ENCODE measurements at places on chromosomes 1 and 21.

GRCh38 chr1:53669621-53670191 is 69.3 kb downstream of the GLIS1 start:
- DNase-seq: no peak

- DNase-seq: no peak
These were observed 2.7 kb upstream of the PDE9A start for GRCh38 chr21:42650441-42651421.

DNA sequence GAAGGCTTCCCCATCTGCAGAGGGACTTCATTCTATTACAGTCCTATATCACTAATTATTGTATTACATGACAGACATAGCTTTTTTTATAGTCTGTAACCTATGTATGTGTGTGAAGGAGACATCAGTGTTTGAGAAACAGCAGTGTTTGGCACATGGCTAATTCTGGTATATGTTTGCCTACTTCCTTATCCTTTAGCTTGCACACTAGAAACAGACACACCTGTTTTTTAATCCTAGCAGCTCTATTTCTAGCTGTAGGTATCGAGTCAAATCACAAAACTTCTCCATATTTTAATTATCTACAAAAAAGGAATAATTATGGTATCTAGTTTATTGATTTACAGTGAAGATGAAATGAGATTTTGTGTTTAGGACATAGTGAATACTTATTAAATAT is 129.4 kb upstream of the CACYBP start:
- no peak for DNase-seq

GRCh38 chr21:15138490-15138889 is 73.7 kb upstream of the NRIP1 start:
- no peak for DNase-seq

- no peak for DNase-seq
These were observed 223.9 kb downstream of the S1PR1 start for GRCh38 chr1:101460739-101461138.

GRCh38 chr1:33468531-33468930 is 3.9 kb upstream of the ZSCAN20 start:
- DNase-seq: no peak

DNA sequence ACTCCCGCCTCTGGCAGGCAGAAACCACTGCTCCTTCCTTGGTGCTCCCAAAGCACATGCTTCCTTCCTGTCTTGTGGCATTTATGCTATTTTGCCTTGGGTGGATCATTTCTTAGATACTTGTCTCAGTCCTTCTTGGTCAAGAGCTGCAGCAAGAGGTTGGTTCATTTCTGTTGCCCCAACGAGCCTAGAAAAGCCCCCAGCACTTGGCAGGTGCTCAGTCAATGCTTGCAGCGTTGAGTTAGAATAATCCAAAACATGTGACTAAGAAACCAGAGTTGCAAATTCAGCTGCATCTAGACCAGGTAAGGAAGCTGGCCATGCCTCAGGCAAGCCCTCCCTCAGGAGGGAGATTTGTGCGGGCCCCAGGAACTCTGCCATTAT is 42.4 kb upstream of the TENT5C start:
- no peak for DNase-seq
